ENCODE measurements at places on chromosomes 11 and 22.

- DNase-seq = no peak
Measured at GRCh38 chr22:17639247-17639741, 737 bp downstream of the BCL2L13 start.

GRCh38 chr22:21780259-21780658 lies 44.7 kb upstream of the YPEL1 start:
- no peak for DNase-seq

DNA sequence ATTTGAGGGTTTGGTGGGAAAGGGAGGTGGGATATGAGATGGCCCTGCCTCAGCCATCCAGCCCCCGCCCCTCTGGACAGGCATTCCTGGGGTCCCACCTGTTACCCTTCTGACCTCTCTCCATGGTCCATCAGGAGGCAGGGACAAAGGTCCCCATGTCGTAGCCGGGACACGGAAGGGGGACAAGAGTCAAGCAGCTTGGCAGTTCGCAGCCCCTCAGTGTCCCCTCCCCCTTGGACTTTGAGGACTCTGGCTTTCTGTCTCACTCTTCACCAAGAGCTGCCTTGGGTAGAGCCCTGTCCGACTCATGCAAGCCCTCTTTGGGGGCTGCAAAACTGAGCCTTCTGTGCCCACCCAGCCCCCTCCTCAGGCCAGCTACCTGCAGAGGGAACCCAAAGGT lies 30.2 kb downstream of the TRIM29 start:
- DNase-seq = no peak

DNA sequence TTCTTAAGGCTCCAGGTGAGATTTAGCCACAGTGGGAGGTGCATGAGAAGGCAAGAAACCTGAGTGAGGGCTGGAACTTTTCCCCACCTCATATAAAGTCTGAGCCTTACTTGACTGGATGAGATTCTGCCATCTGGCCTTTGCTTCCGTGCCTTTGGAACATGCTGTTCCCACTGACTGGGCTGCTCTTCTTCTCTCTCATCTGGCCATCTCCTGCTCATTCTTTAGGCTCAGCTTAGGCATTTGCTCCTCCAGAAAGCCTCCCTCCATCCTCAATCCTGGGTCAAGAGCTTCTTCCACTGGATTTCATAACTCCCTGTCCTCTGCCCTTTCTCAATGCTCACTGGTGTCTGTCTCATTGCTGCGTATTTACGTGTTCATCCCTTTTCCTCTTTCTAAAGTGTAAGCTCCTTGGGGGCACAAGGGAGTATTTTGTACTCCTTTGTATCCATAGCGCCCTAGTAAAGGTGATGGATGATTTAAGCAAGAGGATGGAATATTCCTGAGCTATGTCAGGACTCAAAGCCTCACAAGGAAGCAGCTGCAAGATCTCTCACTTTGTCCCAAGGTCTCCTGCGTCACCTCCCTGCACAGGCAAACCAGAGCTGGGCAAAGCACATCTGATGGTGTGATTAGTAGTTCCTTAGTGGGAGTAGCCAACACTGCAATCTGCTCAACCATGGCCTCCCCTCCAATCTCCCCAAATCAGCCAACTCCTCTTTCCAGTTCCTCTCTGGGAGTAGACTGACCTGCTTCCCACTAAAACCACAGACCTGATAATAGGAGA lies 15.3 kb downstream of the HSPA8 start:
- DNase-seq = no peak

- DNase-seq = no peak
Measured at GRCh38 chr22:26429458-26430286, 612 bp downstream of the ASPHD2 start.

DNA sequence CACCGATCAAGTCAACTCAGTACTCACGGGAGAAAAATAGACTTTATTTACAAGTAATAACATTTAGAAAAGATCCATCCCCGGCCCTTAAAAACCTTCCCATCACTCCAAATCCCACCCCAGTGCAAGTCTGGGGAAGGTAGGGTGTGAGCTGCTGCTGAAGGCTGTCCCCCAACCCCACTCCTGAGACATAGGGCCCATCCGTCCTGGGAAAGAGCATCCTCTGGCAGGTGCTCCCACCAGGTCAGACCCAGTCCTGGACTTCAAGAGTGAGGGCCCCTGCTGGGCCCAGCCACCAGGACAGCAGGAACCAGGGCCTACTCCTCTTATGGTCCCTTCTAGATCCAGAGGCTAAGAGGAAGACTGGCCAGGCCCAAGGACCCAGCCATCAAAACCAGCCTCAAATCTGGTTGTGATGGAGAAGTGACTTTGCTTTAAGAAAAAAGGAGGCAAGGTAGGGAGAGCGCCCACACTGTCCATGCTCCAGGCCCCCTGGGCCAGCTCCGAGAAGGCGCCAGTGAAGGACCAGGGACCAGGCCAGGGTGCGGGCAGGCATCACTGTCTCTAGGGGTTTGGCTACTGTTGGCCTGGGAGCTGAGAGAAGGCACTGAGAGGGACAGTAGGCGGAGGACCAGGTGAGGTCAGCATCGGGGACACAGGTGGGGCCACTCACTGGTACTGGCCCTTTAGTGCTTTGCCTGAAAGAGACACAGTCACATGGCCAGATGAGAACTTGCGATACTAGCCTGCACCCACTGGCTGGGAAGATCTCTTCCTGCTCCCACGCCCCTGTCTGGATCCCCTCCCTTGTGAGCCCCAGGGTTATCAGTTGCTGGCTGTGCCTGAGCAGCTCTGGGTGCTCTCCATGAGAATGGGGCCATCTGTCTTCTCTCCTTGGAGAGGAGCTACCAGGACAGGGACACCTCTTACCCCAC lies 4.4 kb downstream of the IL18BP start:
- DNase-seq = no peak

- no peak for DNase-seq
Measured at GRCh38 chr22:44335903-44336803, 23.4 kb upstream of the SHISAL1 start.

GRCh38 chr11:67662835-67663531 lies 11.4 kb downstream of the ALDH3B2 start:
- DNase-seq = no peak

DNA sequence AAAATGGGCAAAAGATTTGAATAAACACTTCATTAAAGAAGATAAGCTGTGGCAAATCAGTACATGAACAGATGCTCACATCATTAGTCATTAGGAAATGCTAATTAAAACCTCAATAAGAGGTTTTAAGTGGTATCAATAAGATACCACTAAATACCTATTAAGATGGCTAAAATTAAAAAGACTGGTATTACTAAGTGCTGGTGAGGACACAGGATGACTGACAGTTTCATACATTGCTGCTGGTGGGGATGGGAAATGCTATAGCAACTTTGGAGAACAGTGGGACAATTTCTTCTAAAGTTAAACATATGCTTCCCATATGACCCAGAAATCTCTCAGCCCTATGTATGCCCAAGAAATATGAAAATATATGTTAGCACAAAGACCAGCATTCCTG lies 69.2 kb downstream of the COMMD9 start:
- DNase-seq = no peak

DNA sequence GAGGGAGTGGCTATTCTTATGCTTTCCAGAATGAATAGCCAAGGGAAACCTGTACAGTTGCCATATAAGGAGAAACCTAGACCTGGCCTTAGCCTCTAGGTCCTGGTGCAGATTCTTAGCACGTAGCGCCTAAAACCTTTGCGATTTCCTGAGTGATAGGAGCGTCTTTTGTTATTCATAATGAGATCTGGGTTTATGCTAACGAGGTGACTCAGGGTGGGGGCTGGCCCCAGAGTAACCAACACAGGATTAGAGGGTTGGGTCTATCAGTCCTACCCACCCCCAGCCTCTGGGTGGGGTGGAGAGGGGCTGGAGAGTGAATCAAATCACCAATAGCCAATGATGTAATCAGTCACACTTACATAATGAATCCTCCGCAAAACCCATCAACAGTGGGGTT lies 73.4 kb upstream of the PARVG start:
- no peak for DNase-seq

DNA sequence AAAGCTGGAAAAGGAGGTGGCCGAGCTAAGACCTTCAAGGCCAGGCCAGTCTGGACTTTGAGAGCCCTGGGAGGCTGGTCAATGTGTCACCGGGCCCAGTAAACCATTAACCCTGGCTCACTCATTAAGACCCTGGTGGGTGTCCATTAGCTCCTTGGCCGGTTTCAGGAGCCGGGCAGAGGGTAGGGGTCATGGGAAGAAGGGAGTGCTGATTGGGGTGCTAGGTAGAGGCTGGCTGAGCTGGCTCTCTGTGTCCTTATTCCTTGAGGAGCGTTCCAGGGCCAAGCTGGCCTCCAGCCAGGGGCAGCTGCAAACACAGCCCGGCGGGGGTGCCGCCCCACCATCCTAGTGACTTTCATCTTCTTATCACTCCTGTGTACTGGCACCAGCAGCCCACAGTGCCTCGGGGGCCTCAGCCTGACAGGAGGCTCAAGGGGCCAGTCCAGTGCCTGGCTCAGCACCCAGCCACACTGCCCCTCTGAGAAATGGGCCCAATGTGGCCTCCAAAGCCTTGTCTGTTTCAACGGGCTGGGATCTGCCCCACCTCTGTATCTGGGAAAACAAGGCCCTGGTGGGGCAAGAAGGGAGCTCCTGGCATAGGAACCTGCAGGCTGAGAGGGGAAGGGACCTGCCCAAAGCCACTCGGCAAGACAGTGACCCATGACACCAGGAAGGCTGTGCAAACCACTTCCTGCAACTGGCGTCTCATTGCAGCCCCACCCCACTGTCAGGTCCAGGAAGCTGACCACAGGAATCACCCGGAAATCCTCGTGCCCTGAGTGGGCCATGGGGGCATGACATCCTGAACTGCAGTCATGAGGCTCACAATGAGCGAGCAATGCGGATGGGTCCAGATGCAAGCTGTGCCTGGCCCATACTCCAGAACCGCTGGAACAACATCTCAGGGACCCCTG lies 15.1 kb upstream of the RGL4 start:
- no peak for DNase-seq

DNA sequence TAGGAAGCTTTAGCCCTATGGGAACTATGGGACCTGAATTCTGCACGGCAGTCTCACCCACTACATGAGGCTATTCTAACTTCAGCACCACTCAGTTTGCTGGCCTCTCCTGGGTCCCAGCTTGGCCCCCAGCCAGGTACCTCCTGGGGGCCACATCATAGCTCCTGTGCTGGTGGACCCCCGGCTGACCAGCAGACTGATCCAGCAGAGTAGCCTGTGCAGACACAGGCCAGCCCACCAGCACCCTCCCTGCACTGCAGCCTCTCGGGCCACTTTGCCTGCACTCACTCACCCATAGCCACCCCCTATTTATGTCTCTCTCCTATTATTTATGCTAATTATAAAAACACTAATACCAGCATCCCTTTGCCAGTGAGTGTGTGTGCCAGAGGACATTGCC lies 1.2 kb upstream of the OR10AG1 start:
- DNase-seq = no peak
